ENCODE measurements at places on chromosomes 2 and 18. TPM values are rescaled to one million over a fixed set of nuclear protein-coding genes. Genes with fewer than 3 reads are reported as not detected.

MYO5B gene
- not detected for polyA plus RNA-seq

DNA sequence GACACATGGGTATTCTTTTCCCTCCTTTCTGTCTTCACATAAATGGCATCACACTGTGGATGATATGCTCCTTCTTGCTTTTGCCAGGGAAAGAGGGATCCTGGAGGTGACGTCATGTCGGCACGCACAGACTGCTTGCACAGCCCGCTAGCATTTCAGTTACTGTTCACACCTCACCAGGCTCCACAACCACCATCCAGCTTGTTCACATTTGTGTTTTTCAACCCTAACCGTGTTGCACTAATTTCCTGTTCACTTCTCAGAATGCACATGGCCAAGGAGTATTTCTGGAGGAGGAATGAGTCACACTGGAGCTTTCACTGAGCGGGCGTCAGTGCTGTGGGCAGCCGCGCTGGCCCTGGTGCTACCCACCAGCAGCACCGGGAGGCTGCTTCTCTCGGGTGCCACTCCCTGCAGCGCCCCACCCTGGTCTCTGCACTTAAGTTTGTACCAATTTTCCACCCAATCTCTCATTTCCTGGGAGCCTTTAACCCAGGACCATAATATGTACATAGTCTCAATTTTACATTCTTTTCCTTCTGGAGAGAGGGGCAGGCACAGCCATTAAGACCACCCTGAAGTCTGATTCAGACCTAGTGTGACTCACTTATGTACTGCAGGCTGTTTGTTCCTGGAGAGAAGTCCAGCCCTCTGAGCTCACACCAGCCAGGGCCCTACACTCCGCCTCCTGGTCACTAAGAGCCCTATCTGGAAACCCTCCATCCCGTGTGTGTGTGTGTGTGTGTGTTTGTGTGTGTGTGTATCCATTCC lies 65.1 kb downstream of the MBP start:
- peak; percentile 89 for DNase-seq

DNA sequence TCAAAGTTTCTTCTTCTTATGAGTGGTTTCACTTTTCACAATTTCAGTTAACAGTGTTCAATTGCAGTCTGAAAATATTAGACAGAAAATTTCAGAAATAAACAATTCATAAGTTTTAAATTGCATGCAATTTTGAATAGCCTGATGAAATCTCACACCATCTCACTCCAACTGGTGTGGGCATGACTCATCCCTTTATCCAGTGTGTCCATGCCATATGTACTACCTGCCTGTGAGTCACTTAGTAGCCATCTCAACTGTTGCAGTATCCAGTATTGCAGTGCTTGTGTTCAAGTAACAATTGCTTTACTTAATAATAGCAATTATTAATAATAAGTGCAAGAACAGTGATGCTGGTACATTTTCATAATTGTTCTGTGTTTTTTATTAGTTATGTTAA lies 1202.5 kb downstream of the DSC3 start:
- DNase-seq = no peak

- DNase-seq = no peak
These were observed 25.5 kb upstream of the RALBP1 start for GRCh38 chr18:9449600-9450414.

GRCh38 chr2:232836934-232837333 lies 33.1 kb upstream of the SNORC start:
- DNase-seq = no peak

LAPTM4A gene
- 442 TPM for polyA plus RNA-seq

Data from CD14-positive monocyte (primary cell).